ENCODE measurements at places on chromosomes 4 and X. TPM values are rescaled to one million over a fixed set of nuclear protein-coding genes. Genes with fewer than 3 reads are reported as not detected.

LYAR gene
- polyA plus RNA-seq, result 9.0 TPM

GATA1 gene
- polyA plus RNA-seq, result not detected

GYPE gene
- not detected for polyA plus RNA-seq

COL4A5 gene
- 1.3 TPM for polyA plus RNA-seq

CCNQ gene
- 37.9 TPM for polyA plus RNA-seq

PCDH19 gene
- not detected for polyA plus RNA-seq

HPGDS gene
- polyA plus RNA-seq, result 1.0 TPM

HSFX4 gene
- not detected for polyA plus RNA-seq

RPGR gene
- 6.6 TPM for polyA plus RNA-seq

PNMA3 gene
- polyA plus RNA-seq, result not detected

SPP1 gene
- 16.6 TPM for polyA plus RNA-seq

GPR82 gene
- under 0.01 TPM for polyA plus RNA-seq

ESX1 gene
- not detected for polyA plus RNA-seq

KCND1 gene
- not detected for polyA plus RNA-seq

PCDH18 gene
- polyA plus RNA-seq, result 4.7 TPM

- H3K4me3 ChIP-seq, result no peak overlapping the region
- H3K27me3 ChIP-seq, result no peaks in the 10 kb centered on the region
- no peaks in the 10 kb centered on the region for H3K36me3 ChIP-seq
- no peak overlapping the region for H3K27ac ChIP-seq
Measured at GRCh38 chr4:175424111-175424510, 388.0 kb downstream of the GPM6A start.

- H3K4me3 ChIP-seq, result no peak overlapping the region
- H3K4me1 ChIP-seq, result no peaks in the 10 kb centered on the region
- no peak for DNase-seq
Measured at GRCh38 chr4:158624889-158625478, 46.7 kb downstream of the C4orf46 start.

DNA sequence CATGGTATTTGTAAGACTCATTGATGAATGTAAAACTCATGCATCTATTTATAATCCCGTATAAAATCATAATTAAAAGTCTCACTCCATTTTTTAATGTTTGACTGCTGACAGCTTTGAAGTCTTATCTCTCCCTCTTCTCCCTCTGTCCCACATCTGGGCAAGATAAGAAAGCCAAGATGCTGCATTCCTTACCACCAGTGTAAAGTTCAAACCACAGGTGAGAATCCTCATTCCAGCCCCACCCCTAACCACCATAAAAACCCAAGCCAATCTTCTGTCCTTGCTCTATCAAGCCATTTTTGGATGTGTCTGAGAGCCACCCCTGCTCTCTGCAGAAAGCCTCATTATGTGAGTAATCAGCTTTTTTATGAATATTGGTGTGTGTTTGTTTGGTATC is 59.3 kb upstream of the MAGED1 start:
- H3K4me1 ChIP-seq, result no peaks in the 10 kb centered on the region
- no peak overlapping the region for H3K4me3 ChIP-seq
- no peak overlapping the region for H3K27ac ChIP-seq
- H3K27me3 ChIP-seq, result no peaks in the 10 kb centered on the region
- DNase-seq, result no peak

GRCh38 chr4:139454111-139455045 is at the start of gene RAB33B:
RAB33B (plus strand) TSS chr4:139454121; CDS start chr4:139454196, 75 bp downstream.
- H3K4me1 ChIP-seq, result peaks cover 51% of the 10 kb centered on the region
- H3K27ac ChIP-seq, result peak within 1 kb of the TSS; percentile 98
- peak within 1 kb of the TSS; percentile 88 for H3K4me3 ChIP-seq
- DNase-seq, result no peak
- H3K36me3 ChIP-seq, result no peaks in the 10 kb centered on the region
- H3K27me3 ChIP-seq, result no peaks in the 10 kb centered on the region

- H3K36me3 ChIP-seq, result no peaks in the 10 kb centered on the region
- no peak for DNase-seq
- H3K27ac ChIP-seq, result no peak overlapping the region
- H3K4me3 ChIP-seq, result no peak overlapping the region
Measured at GRCh38 chr4:153062652-153063168, 126.6 kb downstream of the FHDC1 start.

DNA sequence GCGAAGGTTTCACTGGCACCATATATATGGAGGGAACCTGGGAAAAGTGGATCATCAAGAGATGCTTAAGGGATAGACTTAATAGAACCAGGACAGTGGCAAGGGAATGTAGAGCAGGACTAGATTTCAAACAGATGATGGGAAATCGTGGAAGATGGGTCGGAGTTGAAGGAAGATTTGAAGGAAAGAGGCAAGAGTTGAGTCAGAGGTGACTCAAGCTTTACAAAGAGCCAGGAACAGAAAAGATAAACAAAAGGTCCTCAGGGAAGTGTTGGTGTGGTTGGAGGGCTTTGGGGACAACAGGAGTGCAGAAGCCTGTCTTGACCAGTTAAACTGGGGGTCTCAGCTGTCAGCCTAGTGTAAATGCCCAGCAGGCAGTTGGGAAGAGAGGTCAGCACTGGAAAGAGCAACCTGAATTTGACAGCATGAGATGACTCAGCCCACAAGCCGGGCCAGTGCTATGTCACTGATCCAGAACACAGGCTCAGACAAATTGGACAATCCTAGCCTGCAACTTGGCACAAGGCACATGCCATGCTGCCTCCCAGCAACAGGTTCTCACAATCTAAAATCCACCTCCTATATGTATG is 230.5 kb downstream of the IDS start:
- no peaks in the 10 kb centered on the region for H3K27me3 ChIP-seq
- no peak overlapping the region for H3K27ac ChIP-seq
- H3K4me1 ChIP-seq, result no peaks in the 10 kb centered on the region
- no peaks in the 10 kb centered on the region for H3K36me3 ChIP-seq
- no peak overlapping the region for H3K4me3 ChIP-seq
- DNase-seq, result no peak

- no peaks in the 10 kb centered on the region for H3K4me1 ChIP-seq
- no peak overlapping the region for H3K4me3 ChIP-seq
- H3K27me3 ChIP-seq, result no peaks in the 10 kb centered on the region
- H3K27ac ChIP-seq, result no peak overlapping the region
- DNase-seq, result no peak
Measured at GRCh38 chr4:4394644-4395043, 7.7 kb downstream of the NSG1 start.

GRCh38 chr4:119498527-119498926 is 130.1 kb downstream of the PDE5A start:
- peaks cover 9% of the 10 kb centered on the region for H3K4me1 ChIP-seq
- H3K27me3 ChIP-seq, result no peaks in the 10 kb centered on the region
- H3K27ac ChIP-seq, result peak overlapping the region; percentile 63
- H3K36me3 ChIP-seq, result peaks cover 33% of the 10 kb centered on the region
- H3K4me3 ChIP-seq, result no peak overlapping the region
- peak; percentile 75 for DNase-seq

GRCh38 chrX:12065251-12065650 is 73.0 kb upstream of the FRMPD4 start:
- no peak for DNase-seq
- H3K4me3 ChIP-seq, result no peak overlapping the region
- no peak overlapping the region for H3K27ac ChIP-seq
- H3K36me3 ChIP-seq, result no peaks in the 10 kb centered on the region
- H3K27me3 ChIP-seq, result no peaks in the 10 kb centered on the region

DNA sequence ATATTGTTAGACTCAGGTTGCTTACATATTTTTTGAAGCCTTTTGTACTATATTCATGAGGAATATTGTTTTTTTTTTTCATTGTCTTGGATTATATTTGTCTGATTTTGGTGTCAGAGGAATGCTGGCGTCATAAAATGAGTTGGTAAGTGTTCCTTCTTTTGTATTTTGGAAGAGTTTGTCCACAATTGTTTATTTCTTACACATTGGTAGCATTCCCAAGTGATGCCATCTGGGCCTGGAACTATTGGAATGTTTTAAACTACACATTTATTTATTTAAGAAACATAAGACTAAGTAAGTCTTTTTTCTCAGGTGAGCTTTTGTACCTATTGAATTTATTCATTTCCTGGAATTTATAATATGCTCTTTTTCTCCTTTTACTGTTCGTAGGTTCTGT is 107.6 kb downstream of the LARP1B start:
- no peak for DNase-seq
- no peaks in the 10 kb centered on the region for H3K27me3 ChIP-seq
- no peak overlapping the region for H3K27ac ChIP-seq

- no peaks in the 10 kb centered on the region for H3K4me1 ChIP-seq
- no peak overlapping the region for H3K27ac ChIP-seq
- no peaks in the 10 kb centered on the region for H3K27me3 ChIP-seq
- H3K4me3 ChIP-seq, result no peak overlapping the region
- no peaks in the 10 kb centered on the region for H3K36me3 ChIP-seq
- no peak for DNase-seq
Measured at GRCh38 chr4:12701384-12701783, 782.8 kb downstream of the RAB28 start.

GRCh38 chr4:26020083-26020668 is 106.2 kb downstream of the SMIM20 start:
- H3K4me3 ChIP-seq, result no peak overlapping the region
- DNase-seq, result no peak
- H3K36me3 ChIP-seq, result no peaks in the 10 kb centered on the region
- H3K27me3 ChIP-seq, result no peaks in the 10 kb centered on the region

DNA sequence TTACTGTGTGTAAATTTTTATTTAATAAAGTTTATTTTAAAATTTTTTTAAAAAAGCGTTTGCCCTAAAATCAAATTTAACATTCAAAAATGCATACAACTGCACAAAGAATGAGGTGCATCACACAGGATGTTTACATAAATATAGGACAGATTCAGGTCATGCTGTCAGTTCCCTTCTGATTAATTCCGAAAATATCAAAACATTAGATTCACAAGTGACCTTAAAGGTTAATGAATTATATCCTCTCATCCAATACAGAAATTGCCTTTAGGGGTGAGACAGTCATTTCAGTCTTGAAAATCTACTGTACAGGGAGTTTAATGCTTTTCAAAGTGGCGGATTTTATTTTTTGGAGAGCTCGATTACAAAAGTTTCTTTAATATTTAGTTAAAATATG is 208.7 kb upstream of the FTHL17 start:
- H3K4me1 ChIP-seq, result no peaks in the 10 kb centered on the region
- no peaks in the 10 kb centered on the region for H3K27me3 ChIP-seq
- no peak for DNase-seq
- no peaks in the 10 kb centered on the region for H3K36me3 ChIP-seq

DNA sequence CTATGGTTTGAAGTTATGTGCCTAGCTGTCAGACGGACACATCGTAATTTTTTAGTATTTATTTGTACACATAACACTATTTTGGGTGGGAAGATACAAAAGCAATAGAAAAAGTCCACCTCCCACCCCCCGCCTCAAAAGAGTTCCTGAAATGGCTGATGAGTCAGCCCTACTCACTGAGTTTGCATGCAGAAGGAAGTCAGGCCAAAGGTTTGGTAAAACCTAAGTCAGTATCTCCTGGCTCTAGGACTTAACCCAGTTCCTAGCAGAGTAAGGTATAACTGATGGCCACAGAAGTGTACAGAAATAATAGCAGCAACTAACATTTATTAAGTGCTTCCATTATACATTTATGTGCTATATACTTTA is 2.9 kb upstream of the KLHL2 start:
- no peaks in the 10 kb centered on the region for H3K27me3 ChIP-seq
- no peaks in the 10 kb centered on the region for H3K36me3 ChIP-seq
- no peak overlapping the region for H3K27ac ChIP-seq
- H3K4me3 ChIP-seq, result no peak overlapping the region
- peaks cover 19% of the 10 kb centered on the region for H3K4me1 ChIP-seq
- DNase-seq, result no peak

DNA sequence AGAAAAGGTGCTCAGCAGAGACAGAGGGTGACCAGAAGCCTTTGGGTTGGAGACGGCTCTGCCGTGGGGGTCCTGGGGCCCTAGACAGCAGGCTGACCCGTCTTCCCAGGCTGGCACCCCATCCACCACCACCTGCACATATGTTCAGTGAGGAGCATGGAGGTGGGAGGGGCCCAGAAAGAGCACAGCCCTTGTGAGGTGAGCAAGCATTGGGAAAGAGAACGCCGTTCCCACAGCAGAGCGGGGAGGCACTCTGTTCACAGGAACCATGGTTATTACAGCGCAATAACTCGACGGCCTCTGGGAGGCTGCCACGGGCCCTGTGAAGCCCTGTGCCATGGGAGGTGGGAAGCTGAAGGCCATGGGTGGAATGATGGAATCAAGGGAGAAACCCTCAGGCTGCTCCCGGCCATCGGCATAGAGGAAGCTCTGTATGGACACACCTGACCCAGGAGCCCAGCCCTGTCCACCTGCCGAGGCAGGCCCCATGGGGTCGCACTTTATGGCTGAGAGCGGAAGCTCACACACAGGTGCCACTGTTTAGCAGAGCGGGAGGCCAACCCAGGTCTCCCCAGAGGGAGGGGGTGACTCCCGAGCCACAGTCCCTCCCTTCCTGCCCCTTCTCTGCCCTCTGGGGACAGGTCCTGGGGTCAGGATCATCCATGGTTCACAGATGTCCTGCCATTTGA is 93.5 kb upstream of the AFAP1 start:
- H3K4me1 ChIP-seq, result no peaks in the 10 kb centered on the region
- H3K36me3 ChIP-seq, result no peaks in the 10 kb centered on the region
- no peak overlapping the region for H3K27ac ChIP-seq
- H3K27me3 ChIP-seq, result no peaks in the 10 kb centered on the region

- no peaks in the 10 kb centered on the region for H3K27me3 ChIP-seq
- no peaks in the 10 kb centered on the region for H3K36me3 ChIP-seq
- H3K4me3 ChIP-seq, result no peak overlapping the region
- no peaks in the 10 kb centered on the region for H3K4me1 ChIP-seq
- no peak for DNase-seq
Measured at GRCh38 chrX:38859602-38860001, 58.3 kb downstream of the MID1IP1 start.

DNA sequence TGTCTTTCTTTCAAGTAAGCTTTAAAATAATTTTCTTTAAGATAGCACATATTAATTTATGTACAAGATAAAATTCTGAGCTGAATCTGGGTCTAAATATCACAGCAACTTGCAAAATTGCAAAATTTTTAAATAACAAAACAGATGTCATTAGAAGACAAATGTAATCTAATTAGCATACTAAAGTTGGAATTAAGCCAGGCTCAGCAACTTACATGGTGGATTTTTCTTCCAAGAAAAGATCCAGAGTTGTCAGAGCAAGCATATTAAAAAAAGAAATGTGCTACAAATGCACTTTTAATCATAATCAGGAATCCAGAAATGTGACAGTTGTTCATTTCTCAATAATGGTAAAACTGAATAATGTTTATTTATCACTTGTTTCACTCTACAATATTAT is 906.9 kb upstream of the INTU start:
- H3K27ac ChIP-seq, result no peak overlapping the region
- DNase-seq, result no peak
- H3K4me3 ChIP-seq, result no peak overlapping the region
- H3K27me3 ChIP-seq, result no peaks in the 10 kb centered on the region
- H3K4me1 ChIP-seq, result no peaks in the 10 kb centered on the region
